Choroid plexus epithelial cell (primary cell): ENCODE measurements at places on chromosomes 2 and 18.
A peak's percentile ranks its signal among the peaks of the same experiment; 100 is the strongest.

DNA sequence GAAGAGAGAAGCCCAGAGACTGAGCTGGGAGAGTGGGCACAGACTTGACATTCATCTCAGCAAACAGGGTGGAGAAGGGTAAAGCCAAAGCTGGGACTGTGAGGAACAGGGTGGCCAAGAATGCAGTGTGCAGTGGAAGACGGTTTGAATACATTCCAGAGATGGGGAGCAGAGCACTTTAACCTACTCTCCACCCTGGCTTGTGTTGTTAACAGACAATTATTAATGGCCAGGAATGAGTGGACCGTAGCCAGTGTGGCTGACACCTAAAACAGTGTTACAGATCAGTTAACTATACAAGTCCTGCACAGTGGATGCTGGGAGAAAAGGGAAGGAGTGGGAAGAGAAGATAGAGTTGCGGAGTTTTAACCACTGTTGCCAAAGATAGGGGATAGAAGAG lies 7.4 kb upstream of the NAB1 start:
- no peak for DNase-seq

DNA sequence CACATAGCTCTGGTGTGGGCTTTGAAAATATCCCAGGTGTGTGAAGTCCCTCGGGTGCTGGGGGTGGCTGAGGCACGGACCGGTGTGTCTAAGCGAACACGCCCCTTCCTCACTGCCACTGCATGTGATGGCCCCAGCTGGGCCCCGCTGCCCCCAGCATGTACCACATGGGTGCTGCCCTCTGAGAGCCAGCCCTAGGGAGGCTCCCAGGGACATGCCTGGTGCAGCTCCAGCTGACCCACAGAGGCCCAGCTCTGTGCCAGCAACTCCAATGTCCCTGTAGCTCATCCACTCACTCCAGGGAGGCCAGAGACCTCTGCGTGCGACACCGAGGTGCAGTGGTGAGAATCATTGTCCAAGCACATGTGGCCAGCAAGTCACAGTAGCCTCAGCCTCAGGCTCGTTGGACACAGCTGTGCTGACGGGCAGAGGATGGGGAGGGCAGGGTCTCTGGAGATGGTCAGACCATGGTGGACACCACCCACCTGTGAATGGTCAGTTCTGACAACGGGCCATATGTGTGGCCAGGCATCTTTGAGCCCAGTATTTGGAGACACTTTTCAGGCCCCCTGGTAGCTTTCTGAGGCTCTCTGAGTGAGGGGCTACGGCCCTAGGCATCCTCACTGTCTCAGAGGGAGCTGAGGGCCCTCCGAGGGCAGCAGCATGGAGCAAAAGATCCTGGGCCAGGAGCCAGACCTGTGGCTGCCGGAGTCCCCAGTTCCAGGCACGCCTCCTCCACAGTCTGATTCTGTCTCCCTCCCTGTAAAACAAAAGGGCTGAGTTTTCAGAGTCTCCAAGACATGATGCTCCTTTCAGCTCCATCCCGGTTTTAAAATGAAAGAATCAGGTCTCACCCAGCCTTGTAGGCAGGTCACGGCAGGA lies 220.7 kb downstream of the NDUFA10 start:
- DNase-seq, result no peak

GRCh38 chr2:11208083-11208482 lies 52.8 kb downstream of the SLC66A3 start:
- DNase-seq, result no peak

DNA sequence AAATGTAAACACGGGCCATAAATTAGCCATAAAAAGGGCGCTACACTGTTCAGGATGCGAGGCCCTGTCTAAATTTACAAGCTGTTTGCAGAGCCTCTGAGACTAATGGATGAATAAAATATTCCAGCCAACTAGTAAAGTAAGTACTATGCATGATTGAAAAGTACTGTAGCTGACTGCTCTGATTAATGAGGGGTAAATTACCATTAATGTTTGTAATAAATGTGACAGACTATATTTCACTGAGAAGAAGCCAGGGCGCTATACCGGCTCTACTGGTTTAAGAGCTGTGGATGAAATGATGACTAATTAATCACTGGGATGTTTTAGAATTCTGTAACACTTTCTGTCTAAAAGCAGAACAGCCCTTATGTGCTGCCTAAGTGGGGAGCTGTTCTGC lies 54.3 kb upstream of the RGPD4 start:
- DNase-seq, result no peak

DNA sequence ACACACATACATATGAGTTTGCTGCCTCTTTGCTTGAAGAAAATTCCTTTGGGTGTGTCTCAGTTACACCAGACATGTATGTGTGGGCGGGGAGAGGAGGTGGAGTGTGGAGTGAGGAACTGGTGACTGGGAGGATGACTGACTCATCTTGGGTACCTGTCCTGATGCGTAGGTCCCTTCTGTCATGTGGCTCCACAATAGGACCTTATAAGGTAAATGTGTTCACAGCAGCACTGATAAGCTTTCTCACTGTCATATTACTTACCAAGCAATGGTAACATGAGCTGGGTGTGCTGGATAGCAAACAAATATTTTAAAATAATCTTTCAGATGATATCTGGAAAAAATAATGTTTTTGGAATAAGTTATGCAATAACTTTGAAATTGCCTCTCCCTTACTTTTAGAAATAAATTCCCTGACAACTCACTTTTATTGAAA lies 45.1 kb downstream of the SLC9A2 start:
- peak; percentile 48 for DNase-seq

DNA sequence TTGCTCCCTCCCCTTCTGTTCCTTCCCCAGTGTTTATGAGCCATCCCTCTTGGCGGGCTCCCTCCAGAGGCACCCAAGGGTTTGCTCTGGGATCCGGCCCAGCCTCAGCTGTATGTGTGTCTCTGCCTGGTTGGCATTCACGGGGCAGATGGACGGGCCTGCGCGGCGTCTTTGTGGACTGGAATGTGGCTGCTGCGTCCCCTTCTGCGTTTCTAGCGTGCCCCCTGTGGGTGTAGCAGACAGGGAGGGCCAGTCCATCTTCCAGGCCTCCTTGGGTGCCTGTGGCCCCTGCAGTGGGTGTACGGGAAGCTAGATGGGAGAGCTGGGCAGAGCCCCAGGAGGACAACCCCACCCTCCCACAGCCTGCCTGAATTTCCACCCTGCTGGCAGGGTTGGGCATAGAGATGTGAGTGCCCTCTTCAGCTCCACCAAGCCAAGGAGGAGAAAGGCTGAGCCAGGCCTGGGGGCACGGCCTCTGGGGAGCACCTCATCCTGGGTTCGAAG lies 15.7 kb downstream of the GPC1 start:
- no peak for DNase-seq

DNA sequence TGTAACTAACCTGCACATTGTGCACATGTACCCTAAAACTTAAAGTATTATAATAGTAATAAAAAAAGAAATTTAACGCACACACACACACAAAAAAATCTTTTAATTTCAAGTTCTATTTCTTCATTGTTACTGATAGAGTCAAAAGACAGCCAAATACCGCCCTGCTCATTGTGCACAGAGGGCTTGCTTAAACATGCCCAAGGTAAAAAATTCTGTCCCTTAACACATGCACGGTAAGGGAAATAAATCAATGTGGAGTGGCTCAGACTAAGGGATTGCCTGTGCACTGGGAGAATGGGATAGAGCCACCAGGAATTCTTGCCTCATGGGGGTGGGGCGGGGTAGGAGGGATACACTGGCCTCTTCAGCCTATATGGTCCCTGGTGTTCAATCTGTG lies 468.0 kb downstream of the NUP35 start:
- no peak for DNase-seq

GRCh38 chr18:64276311-64277090 lies 127.6 kb upstream of the LINC00305 start:
- peak; percentile 30 for DNase-seq

DNA sequence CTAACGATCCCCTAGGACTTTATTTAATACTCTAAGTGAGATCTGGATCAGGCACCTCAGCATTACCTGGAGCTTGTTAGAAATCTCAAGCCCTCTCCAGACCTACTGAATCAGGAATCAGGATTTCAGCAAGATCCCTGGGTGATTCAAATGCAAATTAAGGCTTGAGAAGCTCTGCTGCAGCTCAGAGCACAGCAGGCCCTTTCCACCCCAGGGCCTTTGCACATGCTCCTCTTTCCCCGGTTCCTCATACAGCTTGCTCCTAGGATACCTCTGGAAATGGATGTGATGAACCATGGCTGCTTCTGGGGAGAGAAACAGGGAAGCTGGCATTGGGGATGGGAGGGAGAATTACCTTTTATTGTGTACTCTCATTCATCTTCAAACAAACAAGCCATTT lies 40.3 kb upstream of the MGAT4A start:
- DNase-seq, result no peak

GRCh38 chr2:164495491-164496223 lies 125.6 kb downstream of the GRB14 start:
- peak; percentile 80 for DNase-seq

- DNase-seq, result no peak
Observed at GRCh38 chr2:19116918-19117317, 241.5 kb downstream of the OSR1 start.

GRCh38 chr2:233839447-233839820 lies 14.9 kb downstream of the HJURP start:
- DNase-seq, result no peak

DNA sequence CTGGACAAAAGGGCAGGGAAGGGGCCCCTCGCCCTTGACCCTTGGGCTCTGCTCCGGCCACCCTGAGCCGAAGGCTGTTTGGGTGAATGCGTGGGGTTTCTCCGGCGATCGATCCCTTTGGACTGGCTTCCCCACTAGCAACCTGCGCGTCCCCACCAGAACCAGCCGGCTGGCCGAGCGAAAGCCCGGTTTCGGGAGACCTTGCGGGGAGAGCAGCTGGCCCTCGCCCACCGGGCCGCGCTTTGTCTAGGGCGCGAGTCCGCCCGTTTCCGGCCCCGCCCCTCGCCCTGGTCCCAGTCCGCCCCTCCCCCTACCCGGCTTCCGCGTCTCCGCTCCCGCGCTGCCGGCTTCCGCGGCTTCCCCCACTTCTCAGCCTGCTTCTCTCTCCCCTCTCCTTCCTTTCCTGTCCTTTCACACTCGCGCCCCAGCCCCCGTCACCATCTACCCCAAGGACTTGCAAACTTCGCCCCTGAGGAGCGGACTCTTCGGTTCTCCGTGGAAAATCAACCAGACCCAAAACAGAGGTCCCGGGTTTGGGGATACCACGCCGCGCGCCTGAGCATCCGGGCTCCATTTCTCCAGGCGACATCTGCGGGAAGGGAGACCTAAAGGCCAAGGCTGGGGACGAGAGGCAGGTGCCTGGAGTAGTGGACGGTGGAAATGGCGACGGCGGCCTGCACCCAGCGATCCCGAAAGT lies 48.0 kb upstream of the ATP6V1B1 start:
- DNase-seq, result no peak

DNA sequence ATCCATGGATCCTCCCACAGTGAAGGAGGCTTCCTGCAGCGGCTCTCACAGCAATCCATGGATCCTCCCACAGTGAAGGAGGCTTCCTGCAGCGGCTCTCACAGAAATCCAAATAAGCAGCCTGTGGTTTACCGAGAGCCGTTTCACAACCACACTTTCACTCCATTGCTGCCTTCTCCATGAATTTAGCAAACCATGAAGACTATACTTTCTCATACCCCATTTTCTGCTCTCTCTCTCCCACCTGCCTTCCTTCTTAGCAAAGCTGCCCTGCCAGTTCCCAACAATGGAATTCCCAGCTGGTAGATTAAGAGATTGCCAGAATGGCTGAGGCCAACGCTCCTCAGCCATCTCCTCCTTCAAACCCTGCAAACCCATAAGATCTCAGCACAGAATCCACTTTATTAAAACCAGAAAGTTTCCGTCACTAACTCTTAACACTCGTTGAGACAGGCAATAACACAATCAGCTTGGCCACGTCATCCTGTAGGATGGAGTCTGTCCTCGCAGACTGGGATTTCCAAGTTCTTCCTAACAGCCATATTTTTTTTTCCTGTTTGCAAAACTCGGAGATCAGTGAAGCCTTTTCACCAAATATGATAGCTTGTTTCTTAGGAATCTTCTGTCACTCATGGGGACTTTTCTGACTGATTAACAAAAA lies 162.2 kb downstream of the PXDN start:
- no peak for DNase-seq

- no peak for DNase-seq
Observed at GRCh38 chr18:22489704-22490103, 72.0 kb upstream of the CTAGE1 start.
